ENCODE measurements at places on chromosomes 7 and 10.

GRCh38 chr7:1928645-1929348 is 258.7 kb downstream of the ELFN1 start:
- DNase-seq: no peak

GRCh38 chr7:134307320-134307719 is 9.4 kb downstream of the SLC35B4 start:
- DNase-seq: no peak

DNA sequence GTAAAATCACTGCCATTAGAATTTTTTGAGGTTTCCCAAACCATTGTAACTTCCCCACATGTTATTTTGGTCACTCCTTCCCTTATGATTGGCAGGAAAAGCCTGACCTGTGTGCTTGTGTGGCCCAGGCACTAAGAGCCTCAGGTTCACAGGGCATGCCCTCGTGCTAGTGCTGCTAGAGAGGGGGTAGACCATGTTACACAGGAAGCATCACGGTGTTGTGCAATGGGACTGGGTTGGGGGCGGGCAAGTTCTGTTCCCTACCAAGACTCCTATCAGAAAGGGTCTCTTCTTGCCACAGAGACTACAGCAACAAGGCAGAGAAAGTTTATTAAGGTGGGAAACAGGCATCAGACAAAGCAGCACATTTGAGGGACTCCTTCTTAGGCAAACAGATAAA is 32.2 kb downstream of the LSM5 start:
- DNase-seq: no peak

DNA sequence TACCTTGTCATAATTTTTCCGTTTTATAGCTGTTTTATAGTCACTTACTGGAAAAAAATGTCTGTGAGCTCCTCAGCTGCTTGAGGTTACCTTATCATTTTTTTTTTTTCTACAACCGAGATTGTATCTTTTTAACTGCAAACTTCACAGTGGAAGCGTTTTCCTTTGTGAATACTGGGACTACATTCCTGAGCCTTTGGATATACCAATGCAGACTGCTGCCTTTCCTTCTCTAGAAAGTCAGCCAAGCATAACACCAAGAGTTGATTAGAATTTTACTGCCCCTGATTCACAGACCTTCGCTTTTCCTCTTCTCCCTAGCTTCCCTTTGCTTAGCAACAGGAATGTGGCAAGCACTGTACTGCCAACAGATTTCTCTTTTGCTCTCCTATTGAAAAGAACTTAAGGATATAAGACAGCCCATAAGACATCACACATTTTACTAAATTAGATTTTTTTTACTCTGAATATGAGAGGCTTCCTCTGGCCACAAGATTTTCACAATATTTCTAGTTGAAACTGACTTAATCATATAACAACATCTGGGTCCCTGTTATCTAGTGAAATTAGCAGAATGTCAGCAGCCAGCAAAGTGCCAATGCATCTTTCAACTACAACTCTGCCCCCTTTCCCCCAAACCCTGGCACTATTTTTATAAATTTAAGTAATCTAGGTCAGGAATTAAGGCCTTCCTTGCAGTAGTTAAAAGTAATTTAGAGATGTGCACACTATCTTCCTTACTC is 170.6 kb downstream of the PRKG1 start:
- no peak for DNase-seq
